BJ (cell line): ENCODE measurements at places on chromosomes 13 and 19. TPM values are rescaled to one million over a fixed set of nuclear protein-coding genes. Genes with fewer than 3 reads are reported as not detected.

DNA sequence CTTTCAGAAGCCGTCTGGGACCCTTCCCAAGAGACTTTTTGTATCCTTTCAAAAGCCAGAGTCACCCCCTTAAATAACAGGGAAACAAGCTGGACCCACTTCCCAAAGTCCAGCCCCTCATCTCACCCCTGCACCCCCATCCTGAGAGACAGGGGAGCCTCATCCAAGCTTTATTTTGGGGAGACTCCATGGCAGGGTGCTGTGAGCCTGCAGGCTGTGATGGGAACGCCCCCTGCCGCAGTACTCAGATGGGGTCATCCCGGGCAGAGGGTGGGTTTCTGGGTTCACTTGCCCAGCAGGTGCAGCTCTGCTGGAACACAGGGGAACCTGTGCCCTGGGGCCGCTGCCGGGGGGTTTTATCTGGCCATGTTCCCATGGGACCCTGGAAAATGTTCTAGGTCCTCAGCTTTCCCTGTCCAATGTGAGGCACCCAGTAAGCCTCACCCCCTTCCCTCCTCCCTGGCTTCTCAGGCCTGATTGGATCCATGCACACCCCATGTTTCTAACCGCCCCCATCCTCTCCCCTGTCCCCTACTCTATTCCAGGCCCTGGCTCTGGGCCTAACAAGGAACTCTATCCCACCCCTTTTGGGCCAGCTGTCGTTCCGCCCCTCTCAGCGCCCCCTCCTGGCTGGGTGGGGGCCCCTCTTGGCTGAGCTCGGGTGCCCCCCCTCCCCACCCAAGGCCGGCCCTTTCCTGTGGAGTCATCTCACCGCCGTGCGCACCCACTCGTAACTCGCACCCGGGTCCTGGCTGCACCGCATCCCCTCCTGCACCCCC, 1.0 kb downstream of the HIF3A start:
- no peak for DNase-seq

DNA sequence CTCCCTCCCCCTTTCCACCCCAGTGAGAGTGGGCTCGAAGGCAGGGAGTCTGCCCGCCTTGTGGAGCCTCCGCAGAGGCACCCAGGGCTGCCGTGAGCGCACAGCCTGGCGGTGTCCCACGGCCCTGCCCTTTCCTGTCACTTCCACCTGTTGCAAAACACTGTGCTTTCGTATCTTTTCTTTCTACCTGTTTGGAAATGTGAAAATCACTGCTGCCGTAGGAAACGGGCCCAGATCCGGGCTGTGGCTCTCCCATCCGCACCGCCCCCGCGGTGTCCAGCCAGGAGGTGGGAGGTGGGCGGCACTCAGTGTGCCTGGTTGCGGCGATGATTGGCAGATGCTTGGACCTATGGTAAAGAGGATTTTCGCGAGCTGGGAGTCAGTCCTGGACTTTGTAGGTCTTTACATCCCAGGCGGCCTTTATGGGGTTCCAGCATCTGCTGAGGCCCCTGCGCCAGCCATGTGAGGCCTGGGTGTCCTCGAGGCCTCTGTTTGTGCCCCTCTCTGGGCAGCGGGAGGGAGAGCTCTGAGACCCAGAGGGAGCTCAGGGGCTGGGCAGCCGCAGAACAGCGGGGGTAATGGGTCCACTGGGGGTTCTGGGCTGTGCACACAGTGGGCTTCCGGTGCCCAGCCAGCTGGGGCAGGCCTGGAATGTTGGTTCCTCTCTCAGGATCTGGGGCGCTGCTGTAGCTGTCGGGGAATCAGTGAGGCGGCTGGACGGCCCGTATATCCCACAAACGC, 6.1 kb downstream of the STK11 start:
- no peak for DNase-seq

GRCh38 chr13:40187324-40187795, 479.1 kb downstream of the FOXO1 start:
- DNase-seq = no peak

GRCh38 chr19:47111006-47111621, 2.5 kb downstream of the ZC3H4 start:
- no peak for DNase-seq

DNA sequence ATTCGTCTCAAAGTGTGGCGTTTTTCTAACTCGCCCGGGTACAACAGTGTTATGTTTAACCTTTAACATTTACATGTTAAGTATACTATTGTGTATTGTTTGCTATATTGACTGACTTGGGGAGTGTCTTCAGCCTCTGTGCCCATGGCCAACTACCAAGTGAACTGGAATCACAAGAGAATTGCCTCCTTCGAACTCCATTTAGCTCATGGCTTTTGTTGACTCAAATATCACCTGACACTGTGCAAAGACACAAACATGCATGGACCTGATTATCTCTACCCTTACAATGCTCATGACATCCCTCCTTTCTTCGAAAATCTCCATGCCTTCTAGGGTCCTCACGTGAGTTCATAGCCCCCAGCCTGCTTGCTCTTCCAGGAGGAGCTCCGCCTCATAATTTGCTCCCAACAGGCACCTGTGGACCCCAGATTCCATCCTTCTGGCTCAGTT, 704 bp downstream of the ZNF814 start:
- no peak for DNase-seq

DNA sequence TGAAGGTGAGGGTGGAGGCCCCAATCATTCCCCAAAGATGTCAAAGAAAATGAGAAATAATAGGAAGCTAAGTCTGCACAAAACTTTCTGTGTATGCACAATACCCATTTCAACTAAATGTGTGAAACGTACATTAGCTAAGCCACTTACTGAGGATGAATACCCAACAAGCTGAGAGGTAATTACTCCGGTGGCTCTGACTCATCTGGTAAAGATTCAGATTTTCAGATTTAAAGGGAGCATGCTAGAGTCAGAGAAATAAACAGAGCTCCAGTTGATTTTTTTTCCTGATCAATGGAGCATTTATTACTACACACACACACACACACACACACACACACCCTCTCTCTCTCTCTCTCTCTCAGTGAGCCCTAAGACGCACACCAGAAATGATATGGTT, 194.8 kb upstream of the ARGLU1 start:
- DNase-seq = no peak

DNA sequence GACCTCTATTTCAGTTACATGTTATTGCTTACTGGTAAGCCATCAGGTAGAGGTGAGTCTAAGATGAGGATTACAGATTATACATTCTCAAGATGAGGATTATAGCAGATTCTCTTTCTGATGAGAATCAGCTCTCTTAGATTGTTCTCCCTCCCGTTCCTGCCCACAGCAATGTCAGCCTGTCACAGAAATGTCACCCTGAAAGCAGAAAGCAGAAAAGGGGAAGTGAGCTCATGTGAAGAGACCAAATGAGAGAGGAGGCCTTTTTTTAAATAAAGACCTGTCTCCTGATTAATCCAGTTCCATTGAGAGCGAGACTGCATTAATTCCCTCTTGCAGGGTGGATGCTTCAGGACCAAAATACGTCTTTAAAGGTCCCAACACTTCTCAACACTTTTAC, 445.6 kb downstream of the KCTD12 start:
- no peak for DNase-seq

DNA sequence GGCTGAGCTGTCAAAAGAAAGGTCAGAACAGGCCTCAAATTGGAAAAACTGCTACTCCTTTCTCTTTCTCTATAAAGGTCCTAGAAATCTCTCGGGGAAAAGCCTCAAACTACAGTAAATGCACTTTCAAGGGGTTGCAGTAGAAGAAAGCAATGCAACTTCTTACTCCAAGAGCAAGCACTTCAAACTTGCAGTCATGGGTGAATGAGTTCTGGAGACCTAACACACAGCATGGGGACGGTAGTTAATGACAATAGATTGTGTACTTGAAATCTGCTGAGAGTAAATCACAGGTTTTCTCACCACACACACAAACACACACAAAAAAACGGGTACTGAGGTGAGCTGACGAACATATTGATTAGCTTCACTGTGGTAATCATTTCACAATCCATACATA, 11.8 kb downstream of the TUBGCP3 start:
- DNase-seq = no peak

DNA sequence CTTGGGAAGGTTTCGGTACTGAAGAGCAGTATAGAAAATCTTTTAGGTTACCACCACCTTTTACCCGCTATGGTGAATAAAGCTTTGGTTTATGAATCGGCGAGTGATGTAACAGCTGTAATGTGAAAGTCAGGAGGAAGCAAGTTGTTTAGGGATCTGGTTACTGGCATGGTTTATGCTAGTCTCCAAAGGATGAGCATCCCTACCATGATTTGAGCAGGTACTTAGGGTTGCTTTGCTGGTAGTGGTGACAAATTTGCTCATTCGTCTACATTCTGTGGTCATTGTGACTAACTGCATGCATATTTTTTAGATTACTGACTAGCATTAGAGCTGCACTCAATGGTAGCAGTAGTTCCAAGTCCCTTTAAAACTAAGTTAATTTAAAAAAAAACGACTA, 104.1 kb downstream of the FRY start:
- DNase-seq = peak; percentile 67

Gene PEG3
- polyA plus RNA-seq = 0.02 and 0.04 TPM in 2 replicates

Gene PLK5
- polyA plus RNA-seq = not detected in 2 replicates

Gene TTYH1
- not detected in 2 replicates for polyA plus RNA-seq

Gene OSCAR
- polyA plus RNA-seq = 0.27 and 0.66 TPM in 2 replicates

Gene TUBA3C
- polyA plus RNA-seq = not detected in 2 replicates

Gene ZNF569
- polyA plus RNA-seq = 2.1 and 3.1 TPM in 2 replicates
